T follicular helper cell (primary cell): ENCODE measurements at places on chromosomes 2 and 18.

- DNase-seq: no peak
Measured at GRCh38 chr18:44798433-44799048, 117.9 kb downstream of the SETBP1 start.

DNA sequence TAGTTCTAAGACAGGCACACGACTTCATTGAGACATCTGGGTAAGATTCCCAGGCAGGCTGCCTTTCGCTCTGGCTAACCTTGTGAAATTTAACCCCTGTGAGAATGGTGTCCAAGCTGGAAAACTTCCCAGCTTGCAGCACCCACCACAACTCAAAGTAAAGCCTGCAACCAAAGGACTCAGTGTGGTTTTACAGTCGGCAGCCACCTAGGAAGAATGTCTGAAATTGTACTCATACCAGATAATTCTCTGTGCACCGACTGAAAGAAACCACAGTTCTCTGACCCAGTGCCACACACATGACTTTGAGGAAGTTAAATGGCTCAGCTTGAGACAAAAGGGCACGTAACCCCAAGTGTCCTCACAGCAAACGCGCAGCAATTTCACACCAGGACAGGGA, 125.7 kb downstream of the RBMS1 start:
- no peak for DNase-seq

GRCh38 chr2:216871333-216871934, 11.6 kb upstream of the TNP1 start:
- no peak for DNase-seq

GRCh38 chr18:5469340-5469739, 74.5 kb downstream of the EPB41L3 start:
- DNase-seq: no peak

GRCh38 chr2:241211276-241211675, 22.8 kb downstream of the ANO7 start:
- DNase-seq: no peak

- no peak for DNase-seq
Measured at GRCh38 chr18:49911427-49911826, 98.1 kb upstream of the ACAA2 start.

DNA sequence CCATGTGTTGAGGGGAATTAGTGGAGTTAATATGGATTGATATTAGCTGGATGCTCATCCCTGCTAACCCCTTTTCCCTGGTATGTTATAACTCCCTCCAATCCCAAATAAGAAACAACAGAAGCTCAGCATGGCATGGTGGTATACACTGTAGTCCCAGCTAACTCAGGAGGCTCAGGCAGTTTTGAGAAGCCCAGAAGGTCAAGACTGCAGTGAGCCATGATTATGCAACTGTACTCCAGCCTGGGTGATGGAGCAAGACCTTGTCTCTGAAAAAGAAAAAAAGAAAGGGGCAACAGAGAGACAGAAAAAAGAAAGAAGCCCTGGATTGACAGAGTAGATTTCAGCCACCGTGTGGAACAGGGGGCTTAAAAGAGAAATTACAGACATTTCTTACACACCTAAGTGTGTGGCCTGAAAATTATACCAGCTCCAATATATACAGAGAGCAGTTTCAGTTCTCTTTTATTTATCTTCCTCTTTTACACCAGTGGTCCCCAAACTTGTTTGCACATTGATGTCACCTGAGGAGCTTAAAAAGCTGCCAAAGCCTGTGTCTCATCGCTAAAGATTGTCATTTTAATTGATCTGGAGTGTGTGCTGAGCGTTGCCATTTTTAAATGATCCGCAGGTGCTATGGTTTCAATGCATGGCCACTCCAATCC, 203.6 kb downstream of the UBE2E3 start:
- DNase-seq: no peak

- no peak for DNase-seq
Measured at GRCh38 chr18:22250591-22250996, 81.2 kb downstream of the GATA6 start.

DNA sequence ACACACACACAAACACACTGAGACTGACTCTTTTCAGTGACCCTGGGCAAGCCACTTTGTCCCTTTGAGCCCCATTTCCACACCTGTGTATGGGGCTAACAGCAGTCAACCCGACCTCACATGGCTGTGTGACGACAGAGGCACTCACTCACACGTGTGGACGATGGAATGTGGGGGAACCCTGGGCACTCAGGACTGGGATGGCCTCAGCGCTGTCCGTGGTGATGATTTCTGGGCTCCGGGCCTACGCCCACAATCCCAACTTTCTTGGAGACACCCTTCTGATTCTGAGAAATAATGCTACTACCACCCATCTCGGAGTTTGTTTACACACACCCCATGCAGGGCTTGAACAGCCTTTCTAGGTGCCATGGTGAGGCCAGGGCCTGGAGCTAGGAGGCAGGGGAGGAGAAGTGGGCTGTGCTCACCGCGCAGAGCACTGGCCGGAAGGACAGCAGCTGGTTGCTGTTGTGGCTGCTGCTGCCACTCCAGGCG, 1.5 kb downstream of the CRYBA2 start:
- no peak for DNase-seq

GRCh38 chr2:240570531-240571313, 2.4 kb downstream of the RNPEPL1 start:
- no peak for DNase-seq

DNA sequence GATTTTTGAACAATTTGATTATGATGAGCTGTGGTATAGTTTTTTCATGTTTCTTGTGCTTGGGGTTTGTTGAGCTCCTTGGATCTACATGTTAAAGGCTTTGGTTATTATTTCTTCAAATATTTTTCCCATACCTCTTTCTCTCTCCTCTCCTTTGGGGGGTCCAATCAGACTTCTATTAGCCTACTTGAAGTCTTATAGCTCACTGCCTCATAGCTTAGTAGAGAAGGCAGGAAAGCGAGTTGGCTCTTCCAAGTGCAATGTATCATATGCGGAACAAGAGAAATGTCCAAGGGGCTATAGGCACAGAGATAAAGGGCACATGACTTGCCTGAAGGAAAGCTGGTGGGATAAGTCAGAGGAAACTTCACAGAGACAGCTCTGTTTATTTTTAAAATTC, 14.1 kb upstream of the FABP1 start:
- DNase-seq: no peak

DNA sequence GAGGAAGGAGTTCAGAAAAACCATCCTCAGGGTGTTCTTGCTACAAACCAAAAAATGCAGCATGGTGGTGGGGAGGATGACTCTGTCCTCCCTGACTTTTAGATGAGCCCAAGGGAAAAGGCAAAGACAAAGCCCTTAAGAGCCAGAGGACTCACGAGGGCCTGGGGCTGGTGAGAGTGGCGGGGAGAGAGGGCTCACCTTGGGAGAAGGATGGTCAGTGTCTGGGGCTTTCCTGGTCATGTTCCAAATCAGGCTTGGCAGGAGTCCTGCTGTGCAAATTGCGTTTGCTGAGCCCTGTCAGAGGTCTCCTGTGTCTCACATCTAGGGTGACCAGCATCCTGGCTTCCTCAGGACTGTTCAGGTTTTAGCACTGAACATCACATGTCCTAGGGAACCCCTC, 4.7 kb downstream of the UGT1A1 start:
- no peak for DNase-seq

GRCh38 chr2:34280606-34281005, 681.5 kb upstream of the FAM98A start:
- DNase-seq: no peak

- DNase-seq: no peak
Measured at GRCh38 chr18:26619350-26619749, 71.0 kb upstream of the KCTD1 start.

DNA sequence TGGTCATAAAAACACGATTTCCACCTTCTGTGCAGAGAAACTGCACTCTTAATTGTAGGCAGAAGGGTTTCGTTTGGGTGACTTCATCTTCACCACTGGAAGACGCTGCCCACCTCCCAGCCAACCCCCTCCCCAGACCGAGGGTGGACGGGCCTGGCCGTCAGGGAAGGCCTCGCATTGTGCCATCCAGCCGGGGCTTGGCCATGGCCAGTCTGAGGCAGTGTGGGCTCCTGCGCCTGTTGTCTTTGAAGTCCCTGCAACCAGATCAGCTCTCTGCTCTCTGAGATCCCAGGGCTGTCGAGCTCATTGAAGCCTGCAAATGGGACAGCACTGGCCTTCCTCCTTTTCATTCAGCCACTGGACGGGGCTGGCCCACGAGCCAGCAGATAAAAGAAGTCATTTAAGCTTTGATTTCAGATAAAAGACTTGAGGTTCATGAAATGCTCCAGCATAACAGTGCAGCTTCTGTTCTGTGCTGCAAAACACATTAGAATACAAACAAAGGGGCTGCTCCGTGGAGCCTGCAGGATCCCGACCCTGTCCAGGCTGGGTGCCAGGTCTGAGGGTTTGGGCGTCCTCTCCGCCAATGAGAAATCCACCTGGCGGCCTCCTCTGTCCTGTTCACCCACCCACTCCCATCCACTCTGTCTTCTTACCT, 253.5 kb downstream of the LDLRAD4 start:
- no peak for DNase-seq

DNA sequence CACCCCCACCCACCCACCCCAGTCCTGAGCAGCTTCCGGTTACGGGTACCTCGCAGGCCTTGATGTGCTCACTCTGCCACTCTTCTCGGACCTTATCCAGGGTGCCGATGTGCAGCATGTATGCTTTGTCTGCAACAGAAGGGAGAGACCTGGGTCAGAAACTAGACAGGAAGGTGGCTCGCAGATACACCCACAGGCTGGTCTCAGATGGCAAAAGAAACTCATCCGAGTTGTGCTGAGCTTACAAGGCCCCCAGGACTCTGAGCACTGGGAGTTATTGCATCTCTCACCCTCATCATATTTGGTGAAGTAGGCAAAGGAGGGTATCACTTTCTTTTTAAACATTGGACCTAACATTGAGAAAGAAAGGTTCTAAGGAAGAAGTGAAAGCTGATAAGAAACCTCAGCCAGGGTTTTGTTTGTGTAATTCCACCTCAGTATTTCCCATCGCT, 30.6 kb upstream of the EPG5 start:
- DNase-seq: no peak

- DNase-seq: no peak
Measured at GRCh38 chr2:224104668-224105386, 65.7 kb upstream of the SERPINE2 start.

DNA sequence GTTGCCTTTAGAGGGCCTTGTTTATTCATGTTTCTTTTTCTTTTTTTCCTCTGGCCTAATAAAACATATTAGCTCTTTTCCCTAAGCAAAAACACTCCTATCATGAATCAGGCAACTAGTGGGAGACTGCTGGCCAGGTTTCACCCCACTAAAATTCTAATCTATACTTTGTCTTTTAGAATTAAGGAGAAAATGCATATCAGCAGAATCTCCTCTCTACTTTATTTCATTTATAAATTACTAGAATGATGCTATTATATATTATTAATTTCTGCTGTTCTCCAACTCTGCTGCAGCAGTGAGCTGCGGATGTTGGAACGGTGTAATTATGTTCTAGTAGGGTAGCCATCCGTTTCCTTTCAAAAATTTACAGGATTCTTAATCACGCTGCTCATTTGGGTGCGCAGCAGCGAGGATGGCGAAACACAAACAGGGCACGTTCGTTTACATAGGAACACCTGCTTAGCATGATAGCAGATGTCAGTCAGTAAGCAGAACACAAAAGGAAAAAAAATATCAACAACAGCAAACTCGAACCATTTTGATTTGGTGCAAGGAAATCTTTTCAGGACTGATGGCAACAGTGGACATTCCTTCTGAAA, 30.5 kb downstream of the ZEB2 start:
- DNase-seq: no peak

DNA sequence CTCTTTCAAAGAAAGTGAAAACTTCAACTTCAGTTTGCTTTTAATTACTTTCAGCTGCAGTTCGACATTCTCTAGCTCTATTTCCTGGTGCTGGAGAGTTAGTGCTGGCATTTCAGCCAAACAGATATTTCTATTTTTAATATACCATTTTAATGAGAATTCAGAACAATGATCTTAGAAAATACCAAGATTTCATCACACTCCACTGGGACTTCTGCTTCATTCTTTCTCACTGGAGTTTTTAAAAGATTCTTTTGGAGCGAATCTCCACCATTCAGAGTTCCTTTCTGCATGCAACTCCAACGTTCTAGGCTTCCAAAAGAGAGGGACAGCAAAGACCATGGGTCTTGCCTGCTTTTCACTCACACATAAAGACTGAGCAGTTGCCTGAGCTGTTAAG, 94.2 kb downstream of the CABLES1 start:
- no peak for DNase-seq

GRCh38 chr2:79585701-79586433, 73.0 kb downstream of the CTNNA2 start:
- no peak for DNase-seq

- no peak for DNase-seq
Measured at GRCh38 chr18:62522178-62522503, 684 bp upstream of the ZCCHC2 start.
